ENCODE measurements at places on chromosomes 12 and 14.

DNA sequence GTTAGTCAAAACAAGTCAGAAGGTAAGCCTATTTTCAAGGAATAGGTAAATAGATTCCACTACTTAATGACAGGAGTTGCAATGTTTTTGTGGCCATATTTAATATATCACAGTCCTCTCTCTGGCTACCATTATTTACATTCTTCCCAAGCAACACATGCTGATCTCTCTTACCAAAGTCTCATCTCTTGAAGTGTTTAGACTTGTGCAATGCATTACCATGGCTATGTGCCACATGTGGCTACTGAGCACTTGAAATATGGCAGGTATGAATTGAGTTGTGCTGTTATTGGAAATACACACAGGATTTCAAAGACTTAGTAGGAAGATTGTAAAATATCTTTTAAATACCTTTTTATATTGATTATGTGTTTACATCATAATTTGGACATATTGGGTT lies 262.4 kb upstream of the PDE3A start:
- H3K36me3 ChIP-seq: no peaks in the 10 kb centered on the region
- H3K4me3 ChIP-seq: no peak overlapping the region
- no peaks in the 10 kb centered on the region for H3K4me1 ChIP-seq
- no peak for DNase-seq

- H3K27me3 ChIP-seq: no peaks in the 10 kb centered on the region
- H3K4me3 ChIP-seq: no peak overlapping the region
- H3K4me1 ChIP-seq: peaks cover 4% of the 10 kb centered on the region
- H3K36me3 ChIP-seq: peaks cover 64% of the 10 kb centered on the region
- no peak overlapping the region for H3K27ac ChIP-seq
- DNase-seq: no peak
Observed at GRCh38 chr14:102497998-102498677, 11.4 kb downstream of the ANKRD9 start.

GRCh38 chr12:102888511-102888910 lies 28.5 kb downstream of the PAH start:
- no peaks in the 10 kb centered on the region for H3K36me3 ChIP-seq
- H3K27ac ChIP-seq: no peak overlapping the region
- H3K4me1 ChIP-seq: no peaks in the 10 kb centered on the region
- peaks cover 6% of the 10 kb centered on the region for H3K27me3 ChIP-seq
- DNase-seq: no peak
- no peak overlapping the region for H3K4me3 ChIP-seq

- H3K27me3 ChIP-seq: no peaks in the 10 kb centered on the region
- no peak for DNase-seq
- no peaks in the 10 kb centered on the region for H3K4me1 ChIP-seq
- no peak overlapping the region for H3K4me3 ChIP-seq
- no peaks in the 10 kb centered on the region for H3K36me3 ChIP-seq
Observed at GRCh38 chr12:16473610-16474326, 126.3 kb downstream of the MGST1 start.

DNA sequence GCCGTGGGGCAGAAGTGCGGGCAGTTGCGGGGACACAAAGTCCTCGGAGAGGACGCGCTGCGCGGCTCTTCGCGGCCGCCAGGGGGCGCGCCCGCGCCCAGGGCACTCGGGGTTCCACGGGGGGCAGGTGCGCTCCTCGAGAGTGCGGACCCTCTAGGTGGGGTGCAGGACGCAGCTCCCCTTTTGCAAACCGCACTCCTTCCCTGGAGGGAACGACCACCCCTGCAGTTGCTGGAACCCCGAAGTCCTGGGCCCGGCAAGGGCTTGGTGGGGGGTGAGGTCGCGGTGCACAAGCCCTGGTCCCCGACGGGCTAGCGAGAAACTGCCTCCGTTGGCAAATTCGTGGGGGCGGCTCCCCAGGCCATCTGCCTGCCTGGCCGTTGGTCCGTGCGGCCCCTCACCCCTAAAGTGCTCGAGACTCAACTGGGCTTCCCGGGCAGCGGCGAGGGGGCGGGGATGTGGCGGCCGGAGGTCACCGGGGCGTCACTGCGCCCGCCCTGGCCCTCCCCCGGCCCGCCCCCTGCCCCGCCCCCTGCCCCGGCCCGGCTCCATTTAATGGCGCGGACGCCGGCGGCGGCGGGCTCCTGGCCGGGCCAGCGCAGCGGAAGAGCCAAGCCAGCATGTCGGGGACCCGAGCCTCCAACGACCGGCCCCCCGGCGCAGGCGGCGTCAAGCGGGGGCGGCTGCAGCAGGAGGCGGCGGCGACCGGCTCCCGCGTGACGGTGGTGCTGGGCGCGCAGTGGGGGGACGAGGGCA lies at the start of gene ADSS1:
ADSS1 (plus strand) TSS at position 579 of the 756 bp plus-strand sequence; CDS start at position 621, 42 bp downstream.
- peaks cover 13% of the 10 kb centered on the region for H3K4me1 ChIP-seq
- DNase-seq: peak; percentile 66
- H3K27me3 ChIP-seq: no peaks in the 10 kb centered on the region
- H3K27ac ChIP-seq: no peak within 1 kb of the TSS

DNA sequence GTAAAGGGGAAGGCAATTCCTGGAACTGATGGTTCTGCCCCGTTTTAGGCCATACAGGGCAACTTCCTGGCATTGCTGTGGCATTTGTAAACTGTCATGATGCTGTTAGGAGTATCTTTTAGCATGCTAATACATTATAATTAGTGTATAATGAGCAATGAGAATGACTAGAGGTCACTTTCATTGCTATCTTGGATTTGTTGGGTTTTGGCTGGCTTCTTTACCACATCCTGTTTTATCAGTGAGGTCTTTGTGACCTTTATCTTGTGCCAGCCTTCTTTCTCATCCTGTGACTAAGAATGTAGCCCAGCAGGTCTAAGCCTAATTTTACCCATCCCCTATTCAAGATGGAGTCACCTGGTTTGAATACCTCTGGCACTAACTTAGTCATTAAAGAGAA lies 51.2 kb downstream of the TESPA1 start:
- no peak overlapping the region for H3K27ac ChIP-seq
- no peaks in the 10 kb centered on the region for H3K27me3 ChIP-seq
- no peaks in the 10 kb centered on the region for H3K36me3 ChIP-seq
- no peak overlapping the region for H3K4me3 ChIP-seq

DNA sequence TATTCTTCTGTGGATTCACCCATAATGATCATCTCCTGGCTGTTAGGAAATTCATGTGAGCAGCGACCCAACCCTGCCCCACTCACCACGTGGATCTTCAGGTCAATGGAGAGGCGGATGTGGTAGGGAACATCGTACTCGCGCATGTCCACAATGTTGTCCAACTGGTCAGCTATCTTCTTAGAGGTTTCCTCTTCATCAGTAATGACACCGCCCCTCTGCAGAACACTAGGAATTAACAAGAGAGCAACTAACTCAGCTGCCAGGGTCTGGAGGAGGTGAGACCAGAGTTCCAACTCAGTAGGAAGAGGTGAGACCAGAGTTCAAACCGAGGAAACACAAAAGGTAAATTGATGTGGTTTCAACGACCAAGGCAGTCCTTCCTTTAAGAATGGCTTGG lies 9.7 kb downstream of the POLE start:
- H3K36me3 ChIP-seq: peaks cover 10% of the 10 kb centered on the region
- H3K4me1 ChIP-seq: no peaks in the 10 kb centered on the region
- no peak overlapping the region for H3K27ac ChIP-seq
- no peaks in the 10 kb centered on the region for H3K27me3 ChIP-seq
- no peak for DNase-seq

DNA sequence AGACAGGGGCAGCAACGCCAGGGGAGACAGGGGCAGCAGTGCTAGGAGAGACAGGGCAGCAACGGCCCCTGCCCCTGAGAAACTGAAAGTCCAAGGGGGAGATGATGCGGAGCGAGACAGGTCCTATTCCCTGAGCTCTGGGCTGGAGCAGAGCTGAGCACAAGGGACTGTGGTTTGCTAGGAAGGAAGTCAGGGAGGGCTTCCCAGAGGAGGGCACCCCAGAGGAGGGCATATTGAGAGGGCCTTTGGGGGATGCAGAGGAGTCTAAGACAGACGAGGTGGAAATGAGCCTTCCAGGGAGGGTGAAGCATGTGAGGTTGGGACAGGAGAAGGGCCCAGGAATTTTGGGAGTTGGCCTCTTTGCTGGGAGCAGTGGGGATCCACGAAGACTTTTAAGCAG lies 52.1 kb upstream of the BEGAIN start:
- H3K27me3 ChIP-seq: no peaks in the 10 kb centered on the region
- no peak for DNase-seq
- H3K27ac ChIP-seq: no peak overlapping the region
- no peaks in the 10 kb centered on the region for H3K4me1 ChIP-seq

GRCh38 chr12:106521901-106522300 lies 60.9 kb upstream of the RFX4 start:
- H3K36me3 ChIP-seq: no peaks in the 10 kb centered on the region
- H3K4me3 ChIP-seq: no peak overlapping the region
- peaks cover 8% of the 10 kb centered on the region for H3K27me3 ChIP-seq
- H3K4me1 ChIP-seq: no peaks in the 10 kb centered on the region

GRCh38 chr12:132700212-132700822 lies 10.3 kb upstream of the PGAM5 start:
- no peak for DNase-seq
- no peaks in the 10 kb centered on the region for H3K4me1 ChIP-seq
- H3K27ac ChIP-seq: no peak overlapping the region
- H3K27me3 ChIP-seq: no peaks in the 10 kb centered on the region

GRCh38 chr14:99378782-99379214 lies 101.9 kb downstream of the SETD3 start:
- no peak overlapping the region for H3K27ac ChIP-seq
- peaks cover 2% of the 10 kb centered on the region for H3K27me3 ChIP-seq
- peak; percentile 62 for DNase-seq
- no peaks in the 10 kb centered on the region for H3K4me1 ChIP-seq
- H3K4me3 ChIP-seq: no peak overlapping the region
- H3K36me3 ChIP-seq: no peaks in the 10 kb centered on the region

GRCh38 chr12:121647-122046 lies 55.1 kb downstream of the IQSEC3 start:
- no peak for DNase-seq
- no peak overlapping the region for H3K27ac ChIP-seq
- H3K4me1 ChIP-seq: no peaks in the 10 kb centered on the region
- no peak overlapping the region for H3K4me3 ChIP-seq

GRCh38 chr12:110824342-110824741 lies 22.4 kb upstream of the CCDC63 start:
- H3K4me1 ChIP-seq: no peaks in the 10 kb centered on the region
- no peak for DNase-seq
- H3K27me3 ChIP-seq: no peaks in the 10 kb centered on the region

DNA sequence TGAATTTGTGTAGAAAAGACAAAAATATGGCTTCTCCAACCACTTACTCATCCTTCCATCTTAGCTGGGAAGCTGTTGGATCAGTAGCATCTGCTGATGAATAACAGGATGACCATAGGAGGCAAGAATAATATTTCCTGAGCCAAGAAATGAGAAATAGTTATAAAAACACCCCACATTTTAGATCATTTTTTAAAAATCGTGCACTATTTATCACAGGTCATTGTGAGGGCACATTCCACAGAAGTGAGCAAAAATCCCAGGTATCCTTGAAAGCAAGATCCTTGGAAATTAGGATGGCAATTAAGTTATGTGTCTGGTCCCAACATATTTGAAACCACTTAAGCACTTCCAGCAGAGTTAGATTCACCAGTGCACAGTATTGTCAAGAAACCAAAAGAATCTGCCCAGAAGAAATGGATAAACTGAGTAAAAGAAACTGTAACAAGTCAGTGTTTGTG lies 8.4 kb downstream of the FAR2 start:
- no peak overlapping the region for H3K27ac ChIP-seq
- DNase-seq: no peak
- no peaks in the 10 kb centered on the region for H3K36me3 ChIP-seq
- H3K4me3 ChIP-seq: no peak overlapping the region
- H3K4me1 ChIP-seq: peaks cover 5% of the 10 kb centered on the region

DNA sequence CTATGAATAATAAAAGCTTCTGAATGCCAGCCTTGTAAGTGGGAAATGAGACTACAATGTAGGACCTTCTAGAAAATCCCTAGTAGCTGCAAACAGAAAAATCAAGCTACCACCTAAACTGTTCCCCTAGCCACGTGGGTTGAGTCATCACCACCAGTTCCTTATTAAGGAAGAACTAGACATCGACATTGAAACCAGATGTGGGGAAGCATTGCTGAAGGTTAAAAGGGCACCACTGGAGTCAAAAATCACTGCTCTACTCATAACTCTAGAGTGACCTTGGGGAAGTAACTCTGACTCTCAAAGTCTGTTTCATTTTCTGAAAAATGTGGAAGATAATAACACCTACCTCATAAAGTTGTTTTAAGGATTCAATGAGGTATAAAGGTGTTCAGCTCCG lies 9.4 kb upstream of the CNIH1 start:
- no peaks in the 10 kb centered on the region for H3K27me3 ChIP-seq
- H3K27ac ChIP-seq: no peak overlapping the region
- H3K36me3 ChIP-seq: no peaks in the 10 kb centered on the region

GRCh38 chr12:105562199-105562971 lies 231.9 kb downstream of the C12orf75 start:
- no peaks in the 10 kb centered on the region for H3K27me3 ChIP-seq
- H3K4me1 ChIP-seq: no peaks in the 10 kb centered on the region
- H3K4me3 ChIP-seq: no peak overlapping the region
- DNase-seq: peak; percentile 37

- no peak overlapping the region for H3K27ac ChIP-seq
- no peaks in the 10 kb centered on the region for H3K27me3 ChIP-seq
- no peak for DNase-seq
Observed at GRCh38 chr12:130087222-130087621, 75.0 kb upstream of the FZD10 start.

DNA sequence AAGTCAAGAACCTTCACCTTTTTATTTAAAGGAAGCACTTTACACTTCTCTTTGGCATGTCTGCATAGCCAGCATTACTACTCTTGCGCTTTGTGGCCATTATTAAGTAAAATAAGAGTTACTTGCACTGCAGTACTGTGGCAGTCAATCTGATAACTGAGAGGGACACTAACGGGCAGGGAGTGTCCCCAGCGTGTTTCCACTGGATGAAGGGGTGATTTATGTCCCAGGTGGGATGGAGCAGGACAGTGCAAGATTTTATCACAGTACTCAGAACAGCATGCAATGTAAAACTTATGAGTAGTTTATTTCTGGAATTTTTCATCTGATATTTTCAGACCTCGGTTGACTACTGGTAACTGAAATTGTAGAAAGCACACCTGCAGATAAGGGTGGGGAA lies 8.1 kb upstream of the M6PR start:
- no peaks in the 10 kb centered on the region for H3K27me3 ChIP-seq
- no peak overlapping the region for H3K27ac ChIP-seq
- no peak overlapping the region for H3K4me3 ChIP-seq

- H3K36me3 ChIP-seq: no peaks in the 10 kb centered on the region
- H3K4me1 ChIP-seq: no peaks in the 10 kb centered on the region
- H3K27ac ChIP-seq: no peak overlapping the region
Observed at GRCh38 chr12:48936379-48936979, 11.2 kb upstream of the FKBP11 start.

- H3K36me3 ChIP-seq: no peaks in the 10 kb centered on the region
- no peaks in the 10 kb centered on the region for H3K4me1 ChIP-seq
- no peak for DNase-seq
- H3K4me3 ChIP-seq: no peak overlapping the region
Observed at GRCh38 chr12:9349888-9350885, 142.0 kb upstream of the PZP start.

GRCh38 chr12:113386866-113387566 lies 16.7 kb downstream of the SDS start:
- DNase-seq: no peak
- H3K4me1 ChIP-seq: no peaks in the 10 kb centered on the region
- peaks cover 46% of the 10 kb centered on the region for H3K36me3 ChIP-seq
- H3K27me3 ChIP-seq: no peaks in the 10 kb centered on the region
